ENCODE measurements at places on chromosomes 13 and 19.

DNA sequence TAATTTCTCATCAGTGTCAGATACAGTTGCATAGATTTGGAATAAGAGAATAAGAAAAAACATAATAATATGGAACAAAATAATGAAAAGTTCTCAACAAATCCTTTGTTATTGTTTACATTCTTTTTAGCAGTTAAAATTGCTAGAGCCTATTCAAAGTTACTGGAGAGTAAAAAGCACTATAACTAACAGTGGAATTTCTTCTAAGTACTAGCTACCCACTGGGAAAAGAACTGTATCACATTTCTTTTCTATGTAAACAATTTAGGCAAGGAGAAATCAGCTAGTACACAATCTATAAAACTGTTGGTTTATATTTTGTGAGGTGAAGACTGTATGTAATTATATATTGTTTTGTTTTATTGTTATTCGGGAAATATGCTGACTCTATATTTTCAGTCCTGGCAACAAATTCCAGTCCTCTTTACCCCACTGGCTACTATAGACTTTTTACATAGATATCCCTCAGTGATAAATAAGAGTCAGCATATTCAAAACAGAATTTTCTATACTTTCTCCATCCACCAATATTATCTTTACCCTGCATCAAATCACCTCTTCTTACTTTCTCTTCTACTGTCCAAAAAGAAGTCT lies 222.0 kb downstream of the PCDH9 start:
- DNase-seq, result no peak

DNA sequence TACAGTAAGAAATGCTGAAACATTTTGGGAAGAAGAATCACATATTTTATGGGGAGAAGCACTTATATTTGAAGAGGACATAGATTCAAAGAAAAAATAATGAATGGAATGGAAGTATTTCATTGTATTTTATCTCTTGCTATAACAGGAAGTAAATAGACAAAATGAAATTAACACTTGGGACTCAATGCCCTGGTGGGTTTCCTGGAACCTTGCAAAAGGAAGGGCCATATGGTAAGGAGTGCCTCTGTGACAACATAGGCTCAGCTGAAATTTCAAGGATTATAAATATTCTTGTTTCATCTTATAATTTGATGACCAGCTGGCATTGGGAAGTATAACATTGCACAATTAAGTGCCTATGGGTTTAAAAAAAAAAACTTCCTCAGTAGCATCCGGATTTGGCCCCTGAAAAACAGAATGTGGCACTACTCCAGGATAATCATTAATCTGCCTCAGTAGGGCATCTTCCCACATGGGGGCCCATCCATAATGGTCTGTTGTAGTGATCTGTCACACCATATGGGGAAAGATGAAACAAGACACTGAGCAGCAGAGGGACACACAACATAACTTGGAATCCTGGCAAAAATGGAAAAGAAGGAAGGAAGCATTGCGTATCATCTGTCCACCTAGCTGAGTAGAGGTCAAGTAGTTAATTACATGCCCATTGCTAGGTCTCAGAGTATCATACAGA lies 321.6 kb downstream of the NDFIP2 start:
- DNase-seq, result no peak

DNA sequence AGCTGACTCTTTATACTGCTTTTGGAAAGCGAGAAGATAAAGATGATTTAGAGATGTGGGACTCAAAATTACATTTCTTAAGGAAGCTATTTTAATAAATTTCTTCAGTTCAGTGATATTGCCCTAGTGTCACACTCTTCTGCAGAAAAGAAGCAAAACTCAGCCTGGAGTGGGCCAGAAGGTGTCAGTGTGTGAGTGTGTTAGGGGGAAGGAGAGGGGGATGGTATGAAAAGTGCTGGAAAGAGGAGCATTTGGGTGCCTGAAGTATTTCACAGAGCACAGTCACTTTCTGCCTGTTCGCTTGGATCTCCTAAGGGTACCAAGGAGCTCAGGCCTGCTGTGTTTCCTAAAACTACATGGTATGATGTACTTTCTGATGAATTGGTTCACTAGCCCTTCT lies 84.5 kb upstream of the FRY start:
- peak; percentile 18 for DNase-seq

GRCh38 chr13:83372786-83373185 lies 509.5 kb downstream of the SLITRK1 start:
- DNase-seq, result no peak

DNA sequence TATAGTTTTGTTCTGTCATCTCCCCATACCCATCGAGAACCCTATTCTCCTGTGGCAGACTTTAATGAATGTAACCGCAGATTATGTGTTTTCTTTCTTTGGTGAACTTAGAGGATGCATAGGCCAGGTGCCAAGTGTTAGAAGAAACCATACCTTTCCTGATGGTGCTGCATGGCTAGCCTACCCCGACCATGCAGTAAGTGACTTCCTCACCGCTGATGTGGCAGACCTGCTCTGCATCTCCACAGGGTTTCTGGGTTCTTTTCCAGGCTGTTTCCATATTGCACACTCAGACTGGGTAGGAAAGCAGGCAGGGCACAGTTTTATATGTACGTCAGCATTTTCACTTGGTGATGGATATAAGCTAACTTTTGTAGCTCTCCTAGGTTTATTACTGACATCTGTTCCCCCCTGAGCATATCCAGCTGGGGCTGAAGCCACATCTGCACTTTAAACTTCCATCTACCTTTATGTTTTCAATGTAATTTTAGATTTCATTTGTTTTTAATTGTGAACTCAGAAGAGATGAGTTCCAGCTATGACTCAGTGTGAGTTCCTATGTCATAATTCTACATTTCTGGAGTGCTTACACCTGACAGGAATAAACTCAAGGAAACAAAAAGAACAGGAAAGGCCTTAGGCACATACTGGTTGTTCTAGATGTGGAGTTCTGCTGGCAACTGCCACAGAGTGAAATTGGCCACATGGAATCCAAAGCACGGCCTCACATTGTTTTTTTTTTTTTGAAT lies 42.3 kb downstream of the LRCH1 start:
- DNase-seq, result peak; percentile 87

DNA sequence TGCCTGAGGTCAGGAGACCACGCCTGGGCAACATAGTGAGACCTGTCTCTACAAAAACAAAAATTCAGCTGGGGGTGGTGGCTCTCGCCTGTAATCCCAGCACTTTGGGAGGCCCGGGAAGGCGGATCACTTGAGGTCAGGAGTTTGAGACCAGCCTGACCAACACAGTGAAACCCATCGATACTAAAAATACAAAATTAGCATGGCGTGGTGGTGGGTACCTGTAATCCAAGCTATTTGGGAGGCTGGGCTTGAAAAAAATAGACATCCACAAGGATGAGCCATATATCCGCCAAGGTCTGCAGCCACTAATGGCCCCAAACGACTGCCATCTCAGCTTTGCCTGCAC lies 3.1 kb downstream of the RPS16 start:
- DNase-seq, result no peak

DNA sequence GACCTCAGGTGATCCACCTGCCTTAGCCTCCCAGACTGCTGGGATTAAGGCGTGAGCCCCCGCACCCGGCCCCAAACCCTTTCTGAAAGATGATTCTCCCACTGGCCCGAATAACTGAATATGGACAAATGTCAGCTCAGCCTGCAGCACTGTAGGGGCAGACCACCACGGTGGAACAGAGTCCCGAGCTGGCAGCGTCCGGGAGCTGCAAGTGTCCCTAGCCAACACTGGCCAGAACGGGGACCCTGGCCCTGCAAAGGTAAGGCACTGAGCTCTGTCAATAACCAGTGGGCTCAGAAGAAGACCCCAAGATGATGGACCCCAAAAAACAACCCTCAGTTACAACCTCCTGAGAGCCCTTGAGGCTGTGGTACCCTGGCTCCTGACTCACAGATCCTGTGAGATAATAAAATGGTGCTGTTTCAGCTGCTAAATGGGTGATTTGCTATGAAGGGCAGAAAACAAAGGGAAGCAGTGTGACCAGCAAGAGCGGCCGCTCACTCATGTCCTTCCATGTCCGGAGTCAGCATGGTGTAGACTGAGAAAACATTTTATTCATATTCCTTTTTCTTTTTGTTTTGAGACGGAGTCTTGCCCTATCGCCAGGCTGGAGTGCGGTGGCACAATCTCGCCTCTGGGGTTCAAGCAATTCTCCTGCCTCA lies 1.6 kb downstream of the LSM7 start:
- DNase-seq, result no peak

DNA sequence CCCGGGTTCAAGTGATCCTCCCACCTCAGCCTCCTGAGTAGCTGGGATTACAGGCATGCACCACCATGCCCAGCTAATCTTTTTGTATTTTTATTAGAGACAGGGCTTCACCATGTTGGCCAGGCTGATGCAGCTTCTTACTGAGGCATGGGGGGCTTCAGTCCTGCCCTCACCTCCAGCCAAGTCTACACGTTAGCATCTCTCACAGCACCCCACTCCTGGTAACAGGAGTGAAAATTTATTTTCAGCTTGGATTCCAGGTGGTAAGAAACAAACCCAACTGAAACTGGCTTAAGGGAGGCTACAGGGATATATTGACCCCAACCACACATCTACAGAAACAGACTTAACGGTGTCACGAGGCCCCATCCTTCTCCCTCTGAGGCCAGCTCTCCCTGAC lies 10.6 kb downstream of the NKPD1 start:
- DNase-seq, result no peak

Data from MCF 10A (cell line).